ENCODE measurements at places on chromosomes 7 and 10.

DNA sequence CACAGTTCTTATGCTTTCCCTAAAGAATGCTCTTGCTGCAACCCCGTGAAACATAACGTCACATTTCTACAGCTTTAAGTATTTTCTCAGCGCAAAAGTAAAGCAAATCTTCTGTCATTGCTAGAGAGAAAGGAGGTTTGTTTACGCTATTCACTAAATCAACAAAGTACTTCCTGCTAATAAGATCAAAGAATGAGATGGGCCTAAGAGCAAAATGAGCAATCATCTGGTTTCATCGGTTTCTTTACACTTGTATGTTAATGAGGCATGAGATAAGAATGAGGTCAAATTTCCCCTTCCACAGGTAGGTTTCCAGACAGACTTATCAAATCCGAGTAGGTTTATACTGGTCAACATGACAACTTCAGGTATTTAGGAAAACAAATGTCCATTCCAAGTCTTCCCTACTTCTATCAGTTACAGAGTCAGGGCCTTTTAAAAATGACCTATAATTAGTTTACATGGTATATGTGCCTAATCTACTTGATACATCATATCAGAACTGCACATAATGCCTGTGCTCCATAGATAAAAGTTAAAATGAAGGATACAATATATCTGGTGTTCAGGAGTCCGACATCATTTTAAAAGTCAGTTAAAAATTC is 8.4 kb downstream of the USP6NL start:
- no peak for DNase-seq

DNA sequence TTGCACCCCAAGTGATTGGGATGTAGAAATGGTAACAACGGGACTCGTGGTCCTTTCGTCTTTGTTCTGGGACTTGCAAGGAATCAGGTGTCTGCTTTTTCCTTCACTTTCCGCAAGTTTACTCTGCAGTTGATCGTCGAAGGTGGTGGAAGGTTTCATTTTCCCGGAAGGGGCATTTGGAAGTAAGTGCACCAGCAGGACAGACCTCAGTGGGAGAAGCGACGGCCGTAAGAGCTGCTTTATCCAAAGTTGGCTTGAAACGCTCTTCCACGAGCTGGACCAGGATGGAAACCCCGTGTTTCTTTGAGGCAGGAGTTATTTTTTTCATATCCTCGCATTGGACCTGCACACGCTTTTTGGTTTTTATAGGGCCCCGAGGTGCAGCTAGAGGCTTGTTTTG is 1.2 kb downstream of the BRI3 start:
- DNase-seq = no peak

GRCh38 chr10:58319599-58319998 is 15.2 kb upstream of the UBE2D1 start:
- no peak for DNase-seq

GRCh38 chr7:140342727-140343514 is 55.4 kb downstream of the SLC37A3 start:
- no peak for DNase-seq

DNA sequence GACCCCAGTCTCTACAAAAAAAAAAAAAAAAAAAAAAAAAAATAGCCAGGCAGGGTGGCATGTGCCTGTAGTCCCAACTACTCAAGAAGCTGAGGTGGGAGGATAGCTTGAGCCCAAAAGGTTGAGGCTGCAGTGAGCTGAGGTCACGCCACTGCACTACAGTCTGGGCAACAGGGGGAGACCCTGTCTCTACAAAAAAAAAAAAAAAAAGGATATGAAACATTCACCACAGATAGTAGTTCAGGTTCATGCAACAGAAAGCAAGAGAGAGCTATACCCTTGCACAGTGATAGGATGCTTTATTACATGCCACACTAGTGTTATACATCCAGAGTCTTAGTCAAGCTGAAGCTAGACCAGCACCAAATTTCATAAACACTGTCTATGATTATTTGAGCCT is 148.4 kb upstream of the KAT6B start:
- no peak for DNase-seq

DNA sequence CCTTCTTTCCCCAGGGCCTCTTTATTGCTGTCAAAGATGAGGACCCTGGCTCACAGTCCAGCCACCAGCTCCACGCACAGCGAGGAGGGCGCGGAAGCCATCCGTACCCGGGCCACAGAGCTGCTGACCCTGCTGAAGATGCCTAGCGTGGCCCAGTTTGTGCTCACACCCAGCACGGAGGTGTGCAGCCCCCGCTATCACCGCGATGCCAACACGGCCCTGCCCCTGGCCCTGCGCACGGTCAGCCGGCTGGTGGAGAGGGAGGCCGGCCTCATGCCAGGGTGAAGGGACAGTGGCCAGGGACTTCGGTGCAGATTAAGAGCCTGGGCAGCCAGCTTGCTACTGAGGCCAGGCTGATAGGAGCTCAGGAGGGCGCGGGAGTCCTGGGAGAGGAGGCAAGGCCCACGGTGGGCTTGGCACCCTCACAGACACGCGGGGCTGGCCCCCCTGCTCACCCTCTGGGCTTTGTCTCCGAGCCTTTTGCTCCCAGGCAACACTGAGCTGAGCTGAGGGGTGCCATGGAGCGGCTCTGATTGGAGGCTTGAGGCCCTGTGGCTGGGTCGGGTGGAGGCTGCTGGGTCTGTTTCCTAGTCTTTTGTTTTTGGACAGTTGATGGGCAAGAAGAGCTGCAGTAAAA is 15.8 kb downstream of the AP5Z1 start:
- no peak for DNase-seq

GRCh38 chr10:129500617-129501339 is 33.7 kb downstream of the MGMT start:
- DNase-seq = no peak

DNA sequence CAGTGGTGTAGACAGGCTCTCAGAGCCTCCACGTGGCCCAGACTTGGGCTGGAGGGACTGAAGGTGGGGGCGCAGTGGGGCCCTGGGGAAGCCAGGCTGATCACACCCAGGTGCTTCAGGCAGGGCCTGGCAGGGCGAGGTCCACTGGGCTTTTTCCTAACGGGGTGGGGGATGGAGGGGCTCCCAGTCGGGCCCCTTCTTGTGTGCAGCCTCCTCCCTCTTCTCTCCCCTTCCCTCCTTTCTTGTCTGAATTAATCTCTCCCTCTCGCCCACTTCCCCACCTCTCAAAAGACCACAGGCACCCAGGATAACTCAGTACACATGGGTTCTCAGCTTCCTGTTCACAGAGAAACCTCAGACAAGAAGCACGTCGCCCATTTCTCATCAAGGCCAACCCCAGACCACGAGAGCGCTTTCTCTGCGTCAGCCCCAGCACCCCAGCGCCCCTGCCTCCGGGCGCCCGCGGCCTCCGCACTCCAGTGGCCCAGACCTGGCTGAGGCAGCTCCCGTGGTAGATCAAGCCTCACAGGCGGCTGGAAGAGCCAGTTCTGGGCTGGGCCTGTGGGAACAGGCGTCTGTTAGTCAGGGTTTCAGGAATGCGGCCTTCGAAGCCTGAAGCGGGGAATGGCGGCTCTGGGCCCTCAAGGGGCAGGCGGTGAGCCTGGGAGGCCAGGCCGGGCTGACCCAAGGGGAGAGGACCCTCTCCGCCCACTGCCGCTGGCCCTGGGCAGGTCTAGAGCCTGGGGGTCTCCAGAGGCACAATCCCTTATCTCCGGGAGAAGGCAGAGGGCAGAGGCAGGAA is 50.6 kb downstream of the PWWP2B start:
- peak; percentile 76 for DNase-seq

DNA sequence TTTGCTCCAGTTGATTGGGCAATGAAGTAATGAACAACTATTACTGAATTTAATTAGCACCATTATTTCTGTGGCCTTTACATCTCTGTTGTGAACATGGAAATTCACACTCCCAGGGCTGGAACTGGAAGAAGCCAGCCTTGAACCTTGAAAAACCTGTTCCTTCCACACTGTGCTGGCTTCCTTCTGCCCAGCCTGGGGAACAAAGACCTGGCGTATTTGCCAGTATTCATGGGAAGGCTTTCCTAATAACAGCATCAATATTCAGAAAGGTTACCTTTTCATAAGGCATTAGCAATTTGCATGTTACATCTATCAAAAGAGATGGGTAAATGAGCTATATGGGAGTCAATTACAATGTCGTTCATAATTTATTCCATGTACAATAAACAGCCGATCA is 1.3 kb downstream of the C10orf90 start:
- no peak for DNase-seq

DNA sequence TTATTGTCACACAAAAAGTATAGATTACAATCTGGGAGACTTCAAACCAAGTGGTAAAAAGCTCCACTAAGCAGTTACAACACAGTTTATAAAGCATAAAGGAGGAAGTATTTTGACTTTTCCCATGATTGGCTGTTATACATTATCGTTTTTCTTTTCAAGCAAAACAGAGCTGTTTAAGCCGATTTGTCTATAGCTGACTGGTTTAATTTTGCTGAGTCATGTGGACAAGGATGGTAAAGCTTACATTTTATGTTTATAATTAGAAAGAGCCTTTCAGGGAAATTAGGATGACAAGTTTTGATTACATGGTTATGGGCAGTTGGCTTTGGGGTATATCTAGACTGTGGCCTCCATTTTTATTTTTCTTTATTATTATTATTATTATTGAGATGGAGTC is 152.5 kb upstream of the STK17A start:
- DNase-seq = no peak

- DNase-seq = no peak
Observed at GRCh38 chr10:130968964-130969363, 342.6 kb downstream of the TCERG1L start.

GRCh38 chr7:100706672-100707311 is 871 bp downstream of the POP7 start:
- DNase-seq = no peak

DNA sequence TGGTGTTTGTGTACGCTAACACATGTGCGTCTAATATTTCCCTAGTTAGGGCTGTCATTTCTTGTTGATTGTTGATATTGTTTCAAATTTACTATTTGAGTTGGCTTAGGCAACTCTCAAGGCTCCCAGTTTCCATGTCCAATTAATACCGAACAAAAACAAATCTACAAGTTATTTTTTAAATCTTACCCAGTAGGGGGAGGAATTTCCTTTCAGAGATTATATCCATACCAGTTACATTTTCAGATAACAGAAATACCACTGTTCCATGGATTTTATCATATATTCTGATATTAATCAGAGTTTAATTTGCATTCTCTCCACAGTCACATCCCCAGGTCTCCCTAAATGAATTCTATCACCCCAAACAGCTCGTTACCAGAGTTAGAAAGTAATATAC is 7.2 kb upstream of the AKR1B10 start:
- DNase-seq = no peak

DNA sequence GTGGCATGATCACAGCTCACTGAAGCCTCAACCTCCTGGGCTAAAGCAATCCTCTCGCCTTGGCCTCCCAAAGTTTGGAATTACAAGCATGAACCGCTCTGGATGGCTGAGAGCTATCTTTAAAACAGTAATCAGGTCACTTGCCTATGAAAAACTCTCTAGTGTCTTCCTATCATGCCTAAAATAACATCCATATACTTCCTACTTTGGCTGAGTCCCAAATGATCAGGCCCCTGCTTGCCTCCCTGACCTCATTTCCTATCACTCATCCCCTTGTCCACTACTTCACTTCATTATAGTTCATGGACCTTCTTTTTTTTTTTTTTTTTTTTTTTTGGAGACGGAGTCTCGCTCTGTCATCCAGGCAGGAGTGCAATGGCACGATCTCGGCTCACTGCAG is 28.0 kb downstream of the SEPTIN7 start:
- no peak for DNase-seq

- DNase-seq = no peak
Observed at GRCh38 chr7:1022801-1023465, 21.4 kb upstream of the GPR146 start.

- DNase-seq = no peak
Observed at GRCh38 chr7:121178869-121179497, 149.8 kb upstream of the WNT16 start.

- no peak for DNase-seq
Observed at GRCh38 chr7:22723181-22723601, 3.8 kb upstream of the IL6 start.

GRCh38 chr7:121544726-121545125 is 148.6 kb upstream of the FAM3C start:
- no peak for DNase-seq

GRCh38 chr10:118950997-118951637 is 78.4 kb upstream of the NANOS1 start:
- DNase-seq = no peak

DNA sequence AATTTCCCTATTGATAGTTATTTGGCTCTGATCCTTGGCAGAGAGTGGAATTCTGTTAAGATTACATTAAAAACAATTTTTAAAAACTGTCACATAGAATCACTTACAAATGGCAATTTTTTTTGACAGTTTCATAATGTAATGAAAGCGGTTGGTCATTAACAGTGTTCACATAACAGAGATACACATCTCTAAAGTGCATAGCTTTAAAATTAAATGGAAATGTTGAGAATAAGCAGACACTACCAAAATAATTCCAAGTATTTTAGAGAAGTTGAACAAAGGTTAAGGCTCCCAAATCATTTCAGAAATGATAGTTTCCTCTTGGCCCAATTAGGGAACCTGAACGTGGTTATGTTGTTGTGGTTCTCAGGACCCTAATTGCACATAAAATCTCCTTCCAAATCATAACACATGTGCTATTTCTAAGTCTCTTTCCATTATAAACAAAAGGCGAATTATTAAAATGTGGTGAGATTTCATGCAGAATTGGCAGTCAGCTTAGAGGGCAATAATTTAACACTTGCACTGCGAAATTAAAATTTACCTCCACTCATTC is 528.9 kb upstream of the FZD8 start:
- no peak for DNase-seq

GRCh38 chr10:67550046-67550445 is 145.9 kb downstream of the CTNNA3 start:
- DNase-seq = no peak

DNA sequence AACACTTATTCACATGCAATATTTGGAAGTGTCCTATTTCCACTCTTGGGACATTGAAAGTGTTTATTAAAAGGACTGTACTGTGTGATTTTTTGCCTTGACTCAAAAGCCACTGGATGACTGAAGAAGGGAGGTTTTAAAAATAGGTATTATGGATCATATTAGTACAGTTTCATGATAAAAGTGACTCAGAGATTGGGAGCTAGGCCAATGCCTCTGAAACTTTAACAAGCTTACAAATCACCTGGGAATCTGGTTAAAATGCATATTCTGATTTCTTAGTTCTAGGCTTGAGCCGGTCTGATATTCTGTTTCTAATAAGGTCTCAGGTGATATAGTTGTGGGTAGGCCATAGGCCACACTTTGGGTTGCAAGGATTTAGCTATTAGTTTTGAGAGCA is 191.2 kb downstream of the PLXDC2 start:
- DNase-seq = no peak

- DNase-seq = no peak
Observed at GRCh38 chr7:45575501-45576248, 1.5 kb downstream of the ADCY1 start.

GRCh38 chr7:13041368-13041988 is 354.0 kb downstream of the ARL4A start:
- DNase-seq = no peak

DNA sequence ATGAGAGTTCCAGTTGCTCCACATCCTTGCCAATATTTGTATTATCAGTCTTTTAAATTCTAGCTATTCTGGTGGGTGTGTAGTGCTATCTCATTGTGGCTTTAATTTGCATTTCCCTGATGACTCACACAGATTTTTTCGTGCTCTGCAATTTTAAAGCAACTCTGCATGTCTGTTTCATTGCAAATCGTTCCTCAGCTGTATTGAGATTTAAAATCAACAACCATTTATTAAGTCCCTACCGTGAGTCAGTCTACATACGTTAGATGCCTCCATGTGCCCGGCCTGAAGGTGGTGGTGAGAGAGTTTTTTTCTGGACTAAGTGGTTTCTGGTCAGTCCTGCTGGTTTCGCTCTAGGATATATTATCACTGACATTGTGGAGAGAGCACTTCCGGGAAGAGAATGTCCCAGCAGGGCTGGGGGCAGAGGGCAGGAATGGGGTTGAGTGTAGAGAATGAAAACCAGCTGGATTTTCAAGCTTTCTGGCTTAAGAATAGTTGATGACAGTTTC is 8.4 kb upstream of the HYCC1 start:
- no peak for DNase-seq
